ENCODE measurements at places on chromosomes 6 and 20.

- DNase-seq = no peak
These were observed 117.1 kb downstream of the TBXT start for GRCh38 chr6:166050559-166050958.

DNA sequence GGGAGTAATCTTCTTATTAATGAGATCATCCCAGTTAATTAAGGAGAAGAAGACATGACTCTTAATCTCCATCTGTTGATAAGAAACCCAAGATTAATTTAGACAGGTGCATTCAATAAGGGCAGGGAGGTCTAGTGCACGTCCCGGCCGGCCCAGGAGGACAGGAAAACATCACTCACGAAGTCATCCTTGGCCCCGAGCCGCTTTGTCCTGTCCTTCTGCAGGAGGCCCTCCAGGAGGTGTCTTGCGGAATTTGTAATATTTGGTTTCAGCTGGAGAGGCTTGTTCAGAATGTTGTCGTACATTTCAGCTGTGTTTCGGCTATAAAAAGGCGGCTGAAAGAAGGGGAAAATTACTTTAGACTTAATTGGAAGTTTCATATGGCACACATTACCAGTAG is 118.4 kb upstream of the SLC2A12 start:
- DNase-seq = no peak

- no peak for DNase-seq
These were observed 25.5 kb upstream of the ITCH start for GRCh38 chr20:34337544-34337943.

DNA sequence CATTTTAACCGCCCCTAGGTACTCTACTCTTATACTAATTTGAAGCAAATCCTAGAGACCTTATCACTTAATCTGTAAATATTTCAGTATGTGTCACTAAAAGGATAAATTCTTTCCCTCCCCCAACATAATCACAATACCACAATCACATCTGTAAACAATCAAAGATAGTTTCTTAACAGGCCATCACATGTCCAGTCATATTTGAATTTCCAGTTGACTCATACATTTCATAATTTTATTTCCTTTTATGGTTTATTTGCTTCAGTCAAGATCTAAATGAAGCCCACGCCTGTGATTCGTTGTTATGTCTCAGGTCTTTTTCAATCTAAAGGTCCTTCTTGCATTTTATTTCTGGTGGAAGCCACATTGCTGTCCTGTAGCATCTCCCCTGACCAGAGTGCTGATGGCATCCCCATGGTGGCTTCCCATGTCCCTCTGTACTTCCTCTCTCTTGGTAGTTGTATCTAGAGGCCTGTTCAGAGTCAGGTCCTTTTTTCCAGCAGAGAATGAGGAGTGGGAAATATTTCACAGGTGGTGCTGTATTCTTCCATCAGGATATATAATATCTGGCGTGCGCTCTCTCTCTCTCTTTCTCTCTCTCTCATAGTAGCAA is 128.6 kb upstream of the SLC22A23 start:
- no peak for DNase-seq

DNA sequence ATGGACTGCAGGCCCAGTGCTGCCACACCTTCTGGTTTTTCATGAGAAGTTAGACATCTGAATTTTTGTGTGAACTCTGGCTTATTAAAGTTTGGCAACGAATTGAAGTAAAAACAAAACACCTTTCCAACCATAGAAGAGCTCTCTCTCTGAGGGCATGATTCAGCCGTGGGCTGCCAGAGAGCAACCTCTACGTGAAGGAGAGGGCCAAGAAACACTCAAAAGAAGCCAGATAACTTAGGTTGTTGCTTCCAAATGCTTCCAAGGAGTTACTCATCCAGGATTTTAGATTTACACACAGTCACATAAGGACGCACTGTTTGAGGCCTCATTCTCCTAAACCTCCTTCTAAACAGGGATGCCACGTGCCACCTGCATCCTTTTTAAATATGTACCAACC is 65.5 kb downstream of the NRN1 start:
- DNase-seq = no peak
